CD4-positive, alpha-beta T cell treated with Interleukin-2 at 100 ng/mL for 4 hours (primary cell): ENCODE measurements at places on chromosomes 6 and 20.

- DNase-seq = no peak
These were observed 20.0 kb downstream of the ITPR3 start for GRCh38 chr6:33641144-33641543.

GRCh38 chr6:33962246-33963027 is 158.6 kb upstream of the MLN start:
- DNase-seq = no peak

DNA sequence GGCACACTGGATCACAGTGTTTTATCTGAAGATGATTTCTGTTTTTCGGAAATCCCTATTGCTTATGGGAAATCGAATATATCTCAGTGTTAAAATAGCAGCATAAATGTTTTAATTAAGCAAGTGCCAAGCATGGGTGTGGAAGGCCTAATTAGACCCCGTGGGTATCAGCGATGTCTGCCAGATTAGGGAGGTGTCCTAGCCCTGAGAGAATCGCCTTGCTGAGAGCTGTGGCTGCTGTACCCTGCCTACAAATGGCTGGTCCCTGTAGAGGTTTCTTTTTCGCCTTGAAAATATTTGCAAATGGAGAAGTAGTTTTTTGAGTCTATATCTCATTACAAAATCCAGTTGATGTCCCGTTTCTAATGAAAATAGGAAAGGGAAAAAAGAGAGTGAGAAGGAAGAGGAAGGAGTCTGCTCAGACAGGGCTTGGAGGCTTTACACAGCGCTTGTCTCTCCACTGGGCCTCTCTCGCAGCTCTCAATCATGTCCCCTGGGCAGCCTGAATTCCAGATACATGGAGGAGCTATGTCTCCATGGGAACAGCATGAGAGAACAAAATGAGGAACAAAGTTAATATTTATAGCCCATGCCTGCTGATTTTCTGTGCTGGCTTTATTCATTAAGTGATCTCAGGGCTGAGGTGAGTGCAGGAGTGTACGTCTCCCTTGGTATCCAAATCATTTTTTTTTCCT is 35.2 kb upstream of the BCLAF1 start:
- DNase-seq = no peak

DNA sequence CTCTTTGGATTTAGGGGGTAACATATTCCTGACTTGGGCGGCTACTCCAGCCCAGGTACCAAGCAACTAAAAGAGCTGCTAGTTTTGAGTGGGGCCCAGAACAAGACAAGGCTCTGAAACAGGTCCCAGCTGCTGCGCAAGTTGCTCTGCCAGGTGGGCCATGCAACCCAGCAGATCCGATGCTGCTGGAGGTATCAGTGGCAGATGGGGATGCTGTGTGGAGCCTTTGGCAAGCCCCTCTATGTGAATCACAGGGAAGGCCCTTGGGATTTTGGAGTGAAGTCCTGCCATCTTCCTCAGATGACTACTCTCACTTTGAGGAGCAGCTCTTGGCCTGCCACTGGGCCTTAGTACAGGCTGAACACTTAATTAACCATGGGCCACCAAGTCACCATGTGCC is 43.7 kb upstream of the VSX1 start:
- no peak for DNase-seq

- no peak for DNase-seq
These were observed 42.8 kb upstream of the DSE start for GRCh38 chr6:116327803-116328527.

DNA sequence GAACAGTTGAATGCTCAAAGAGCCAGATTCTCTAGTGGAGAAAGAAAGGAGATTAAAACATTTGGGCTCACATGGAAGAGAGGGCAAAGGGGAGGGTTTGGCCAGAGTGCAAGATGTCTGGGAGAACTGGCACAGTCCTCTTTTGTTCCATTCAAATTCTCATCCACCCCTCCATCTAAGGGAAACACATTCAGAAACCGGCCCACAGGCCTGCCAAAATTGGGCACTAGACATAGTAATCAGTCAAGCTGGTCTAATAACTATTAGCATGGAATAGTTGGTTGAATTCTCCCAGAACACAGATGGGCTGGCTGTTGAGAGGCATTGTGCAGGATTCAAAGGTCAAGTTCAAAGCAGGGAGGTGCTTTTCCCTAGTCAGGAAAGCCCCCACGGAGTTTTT is 341.4 kb upstream of the IRAK1BP1 start:
- no peak for DNase-seq

- DNase-seq = no peak
These were observed 277.4 kb upstream of the CNR1 start for GRCh38 chr6:88443554-88443953.

DNA sequence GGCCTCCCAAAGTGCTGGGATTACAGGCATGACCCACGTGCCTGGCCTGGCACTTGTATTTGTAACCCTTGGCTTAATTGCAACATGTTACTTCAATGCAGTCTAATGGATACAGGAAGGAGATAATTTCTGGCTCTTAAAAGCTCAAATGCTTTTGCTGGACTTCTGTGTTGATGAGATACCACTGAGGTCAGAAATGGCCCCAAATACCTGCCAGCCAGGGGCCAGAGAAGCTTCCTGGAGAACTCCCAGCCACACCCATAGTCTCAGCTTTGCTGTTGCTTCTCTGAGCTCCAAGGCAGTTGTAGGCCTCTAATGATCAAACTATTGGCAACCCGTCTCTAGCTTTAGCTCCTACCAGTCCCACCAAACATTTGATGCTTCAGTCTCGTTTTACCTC is 14.2 kb upstream of the ZNFX1 start:
- DNase-seq = no peak

DNA sequence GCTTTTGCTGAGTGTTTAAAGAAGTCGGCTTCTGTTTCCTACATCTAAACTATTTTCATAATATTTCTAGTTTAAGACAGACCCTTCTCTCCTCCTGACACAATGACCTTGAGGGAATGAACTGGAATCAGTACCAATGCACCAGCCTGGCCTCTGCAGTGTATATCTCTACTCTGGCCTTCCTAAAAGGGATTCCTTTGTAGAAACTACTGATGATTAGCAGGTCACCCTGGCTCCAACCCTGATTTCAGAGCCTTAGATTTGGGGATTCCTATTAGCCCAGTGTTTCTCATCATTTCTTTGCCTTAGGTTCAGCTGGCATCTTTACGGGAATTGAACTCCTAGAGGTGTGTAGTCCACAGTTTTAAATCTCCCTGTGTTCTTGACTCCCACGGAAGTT is 75.4 kb downstream of the ADGRB3 start:
- no peak for DNase-seq

- DNase-seq = no peak
These were observed 30.0 kb downstream of the TFEB start for GRCh38 chr6:41705311-41705995.

DNA sequence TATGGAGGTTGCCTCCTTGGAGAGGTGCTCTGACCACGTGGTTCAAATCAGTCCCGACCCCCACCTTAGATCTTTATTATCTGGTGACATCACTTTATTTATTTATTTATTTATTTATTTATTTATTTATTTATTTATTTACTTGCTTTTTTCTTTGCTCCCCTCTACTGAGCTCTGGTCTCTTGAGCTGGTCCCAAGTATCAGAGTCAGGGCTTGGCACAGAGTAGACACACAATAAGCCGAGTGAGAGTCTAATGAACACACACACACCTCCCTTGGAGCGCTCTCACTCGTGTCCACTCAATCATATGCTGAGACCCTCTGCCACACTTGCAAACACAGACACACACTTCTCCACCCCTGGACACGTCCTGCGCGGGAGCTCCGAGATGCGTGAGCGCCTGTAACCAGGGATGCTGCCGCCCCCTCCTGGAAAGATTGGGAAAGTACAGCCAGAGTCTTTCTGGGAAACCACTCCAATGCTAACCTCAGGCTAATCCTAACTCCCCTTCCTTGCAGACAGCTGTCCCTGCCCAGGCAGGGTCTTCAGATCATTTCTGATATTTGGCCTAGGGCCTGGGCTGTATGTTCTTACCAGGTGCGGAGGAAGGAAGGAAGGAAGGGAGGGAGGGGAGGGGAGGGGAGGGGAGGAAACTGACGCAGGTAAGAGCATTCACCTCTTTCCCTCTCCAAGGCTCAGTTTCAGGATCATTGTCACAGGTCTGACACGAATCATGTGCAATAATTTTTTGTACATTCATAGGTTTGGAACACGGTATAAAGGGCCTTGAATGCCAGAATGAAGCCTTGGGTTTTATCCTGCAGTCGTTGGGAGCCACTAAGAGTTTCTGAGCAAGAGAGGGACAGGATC is 70.9 kb downstream of the STK35 start:
- peak; percentile 66 for DNase-seq

GRCh38 chr6:125363824-125364165 is 62.0 kb upstream of the HDDC2 start:
- DNase-seq = no peak

DNA sequence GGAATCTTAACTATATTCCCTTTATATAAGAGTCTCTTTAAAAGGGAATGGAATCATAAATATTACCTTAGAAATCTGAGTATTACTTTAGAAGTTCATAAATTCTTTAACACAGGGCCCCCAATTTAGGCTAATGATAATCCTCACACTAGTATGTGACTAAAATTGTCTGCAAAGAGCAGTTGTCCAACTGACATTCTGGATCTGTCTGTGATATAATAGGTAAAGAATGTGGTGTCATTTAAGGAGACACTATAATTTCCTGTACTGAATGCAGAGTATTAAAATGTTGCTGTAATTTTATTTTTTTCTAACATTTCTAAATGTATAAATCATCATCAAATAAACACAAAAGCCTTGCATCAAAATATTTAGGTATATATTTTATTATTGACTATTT is 128.5 kb upstream of the DST start:
- no peak for DNase-seq

DNA sequence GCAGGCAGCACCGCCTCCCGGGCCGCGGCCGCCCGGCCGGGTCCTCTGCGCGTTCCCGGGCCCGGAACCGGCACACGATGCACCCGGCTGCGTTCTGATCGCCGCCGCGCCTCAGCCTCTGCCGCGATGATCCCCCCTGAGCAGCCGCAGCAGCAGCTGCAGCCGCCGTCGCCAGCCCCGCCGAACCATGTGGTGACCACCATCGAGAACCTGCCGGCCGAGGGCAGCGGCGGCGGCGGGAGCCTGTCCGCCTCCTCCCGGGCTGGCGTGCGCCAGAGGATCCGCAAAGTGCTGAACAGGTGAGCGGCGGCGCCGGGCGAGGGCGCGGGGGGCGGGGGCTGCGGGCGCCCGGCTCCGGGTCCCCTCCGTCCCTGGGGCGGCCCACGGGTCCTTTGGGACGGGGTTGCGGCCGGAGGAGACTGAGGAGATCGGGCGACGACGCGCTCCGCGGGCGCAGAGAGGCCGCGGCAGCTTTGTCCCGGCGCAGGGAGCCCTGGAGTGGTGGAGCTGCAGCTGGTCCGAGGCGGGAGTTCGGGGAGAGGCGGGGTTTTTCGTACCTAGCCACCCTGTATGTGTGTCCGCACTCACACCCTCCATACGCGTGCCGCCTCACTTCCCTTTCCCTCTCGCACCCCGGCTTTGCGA is 659 bp downstream of the SLC35F1 start:
- no peak for DNase-seq
